ENCODE measurements at places on chromosomes 5 and 9.

GRCh38 chr5:133354323-133355185 lies 257.8 kb downstream of the FSTL4 start:
- DNase-seq: no peak

DNA sequence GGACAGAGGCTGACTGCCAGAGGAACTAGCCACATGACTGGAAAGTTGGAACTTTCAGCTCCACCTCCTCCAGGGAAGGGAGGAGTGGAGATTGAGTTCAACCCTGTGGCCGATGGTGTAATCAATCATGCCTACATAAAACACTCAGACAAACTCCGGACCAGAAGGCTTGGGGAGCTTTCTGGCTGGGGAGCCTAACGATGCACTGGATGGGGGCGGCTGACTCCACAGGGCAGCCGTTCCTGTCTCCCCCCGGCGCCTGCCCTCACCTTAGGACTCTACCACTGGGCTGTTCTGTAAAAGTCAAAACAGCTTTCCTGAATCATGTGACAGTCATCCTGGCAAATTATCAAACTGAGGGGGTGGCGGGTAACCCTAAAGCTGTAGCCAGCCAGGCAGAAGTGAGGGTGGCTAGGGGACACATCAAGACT lies 58.0 kb downstream of the GOLM1 start:
- DNase-seq: no peak

GRCh38 chr9:96484521-96484931 lies 34.6 kb downstream of the HABP4 start:
- no peak for DNase-seq

DNA sequence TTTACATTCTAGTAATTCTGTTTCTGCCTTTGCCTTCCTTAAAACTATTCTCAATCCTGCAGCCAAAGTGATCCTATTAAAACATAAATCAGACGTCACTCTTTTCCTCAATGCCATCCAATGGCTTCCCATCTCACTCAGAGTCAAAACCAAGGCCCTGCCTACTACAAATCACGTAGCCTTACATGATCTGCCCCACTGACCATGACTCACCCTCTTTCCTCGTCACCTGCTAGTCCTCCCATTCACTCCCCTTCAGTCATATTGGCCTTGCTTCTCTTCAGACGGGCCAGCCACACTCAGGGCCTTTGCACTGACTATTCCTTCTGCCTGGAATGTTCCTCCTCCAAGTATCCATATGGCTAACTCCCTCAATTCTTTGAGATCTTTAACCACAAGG lies 39.0 kb upstream of the DMXL1 start:
- no peak for DNase-seq

DNA sequence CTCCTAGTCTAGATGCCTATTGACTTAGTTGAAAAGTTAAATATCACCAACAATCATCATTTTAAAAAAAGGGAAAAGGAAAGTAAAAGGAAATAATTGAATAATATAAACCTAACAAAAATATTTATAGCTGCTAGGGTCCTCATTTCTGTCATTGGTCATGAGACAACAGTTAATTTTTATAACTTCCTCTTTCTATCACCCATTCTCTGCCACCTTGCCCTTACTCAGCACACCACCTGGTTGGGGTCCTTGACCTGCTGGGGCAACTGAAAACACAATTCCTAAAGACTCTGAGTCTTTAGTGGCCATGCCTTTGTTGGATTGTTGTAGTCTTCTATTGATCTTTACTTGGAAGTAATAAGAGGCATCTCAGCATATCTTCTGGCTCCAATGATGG lies 179.5 kb upstream of the MAST4 start:
- DNase-seq: no peak

DNA sequence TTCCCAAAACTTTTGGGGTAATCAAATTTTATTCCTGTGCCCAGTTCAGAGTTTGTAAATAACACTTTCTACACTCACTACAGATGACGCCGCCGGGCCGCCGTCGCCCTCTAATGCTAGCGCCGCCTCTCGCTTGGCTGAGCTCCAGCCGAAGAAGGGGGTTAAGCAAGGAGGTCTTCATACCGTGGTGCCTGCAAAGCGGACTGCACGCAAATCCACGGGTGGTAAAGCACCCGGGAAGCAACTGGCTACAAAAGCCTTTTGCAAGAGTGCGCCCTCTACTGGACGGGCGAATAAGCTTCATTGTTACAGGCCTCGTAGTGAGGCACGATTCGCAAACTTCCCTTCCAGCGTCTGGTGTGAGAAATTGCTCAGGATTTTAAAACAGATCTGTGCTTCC lies 280.4 kb downstream of the MEF2C start:
- DNase-seq: peak; percentile 2

DNA sequence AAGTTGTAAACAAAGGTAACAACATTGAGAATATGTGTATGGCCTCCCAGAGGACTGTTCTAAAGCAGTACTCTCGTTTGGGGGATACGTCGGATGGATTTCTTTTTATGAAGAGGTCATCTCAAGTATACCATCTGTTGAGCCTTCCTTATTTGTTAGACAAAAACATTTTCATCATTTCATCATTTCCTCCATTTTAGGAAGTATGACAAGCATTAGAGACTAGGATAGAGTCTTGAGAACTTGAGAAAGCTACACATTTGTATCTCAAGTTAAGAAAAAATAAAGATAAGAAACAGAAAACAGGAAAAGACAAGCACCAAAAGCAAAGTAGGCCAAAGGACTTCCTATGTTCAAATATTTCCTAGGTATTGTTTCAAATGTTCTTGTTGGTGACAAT lies 307.0 kb downstream of the EFNA5 start:
- DNase-seq: no peak

DNA sequence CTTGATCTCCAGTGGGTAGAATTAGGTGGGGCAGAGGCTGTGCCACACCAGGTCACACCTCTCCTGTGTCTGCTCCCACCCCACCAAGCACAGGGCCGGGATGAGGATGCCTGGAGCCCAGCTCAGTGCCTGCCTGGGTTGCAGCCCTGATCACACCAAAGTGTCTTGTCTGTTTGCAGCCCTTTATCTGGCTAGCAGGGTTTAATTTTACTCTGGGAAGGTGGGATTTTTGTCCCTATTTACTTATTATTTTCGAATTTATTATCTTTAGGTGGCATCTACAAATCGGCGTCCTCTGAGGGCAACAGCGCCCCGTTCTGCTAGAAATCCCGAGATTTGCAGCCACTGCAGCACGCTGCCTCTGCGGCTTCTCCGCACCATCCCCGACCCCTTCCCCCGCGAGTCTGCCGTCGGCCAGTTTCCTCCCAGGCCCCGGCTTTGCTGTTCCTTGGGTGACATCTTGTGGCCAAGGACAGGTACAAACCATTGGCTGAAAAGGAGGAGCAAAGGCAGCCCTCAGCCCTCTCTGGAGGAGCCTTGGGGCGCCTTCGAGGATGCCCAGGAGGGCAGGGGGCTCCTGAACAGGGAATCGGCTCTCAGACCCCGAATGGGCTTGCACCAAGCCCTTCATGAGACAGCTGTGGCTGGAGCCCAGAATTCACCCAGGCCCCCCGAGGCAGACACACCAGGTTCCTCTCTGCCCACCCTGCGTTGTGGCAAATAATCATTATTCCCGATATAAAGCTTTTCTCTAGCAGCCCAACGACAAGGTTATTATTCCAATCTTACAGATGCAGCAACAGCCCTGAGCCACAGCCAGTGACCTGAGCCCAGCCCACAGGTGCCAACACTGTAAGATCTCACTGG lies 113.0 kb downstream of the GAPVD1 start:
- DNase-seq: peak; percentile 27

DNA sequence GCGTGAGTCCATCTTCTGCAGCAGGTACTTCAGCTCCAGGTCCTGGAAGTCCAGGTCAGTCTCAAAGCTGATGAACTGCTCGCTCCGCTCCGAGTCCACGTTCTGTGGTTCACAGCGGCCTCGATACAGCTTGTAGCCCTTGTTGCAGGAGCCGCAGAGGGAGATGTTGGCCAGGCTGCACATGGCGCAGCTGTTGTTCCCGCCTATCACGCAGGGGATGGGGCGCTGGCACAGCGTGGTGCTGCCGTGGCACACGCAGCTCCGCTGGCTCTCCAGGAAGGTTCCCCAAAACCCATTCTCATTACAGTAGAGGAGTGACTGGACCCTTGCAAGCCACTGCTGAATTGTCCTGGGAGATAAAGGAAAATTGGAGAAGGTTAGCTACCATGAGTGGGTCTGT lies 201.4 kb downstream of the BRINP1 start:
- no peak for DNase-seq

- DNase-seq: no peak
Measured at GRCh38 chr5:145362266-145362665, 472.9 kb downstream of the PRELID2 start.

GRCh38 chr5:571791-572190 lies 40.3 kb upstream of the CEP72 start:
- DNase-seq: no peak

- DNase-seq: no peak
Measured at GRCh38 chr5:152470167-152470566, 65.1 kb upstream of the NMUR2 start.

GRCh38 chr9:4030751-4031150 lies 269.1 kb downstream of the GLIS3 start:
- DNase-seq: no peak

GRCh38 chr9:97507428-97507984 lies 6.0 kb downstream of the TMOD1 start:
- no peak for DNase-seq

GRCh38 chr5:132477784-132478365 lies 12.7 kb downstream of the IRF1 start:
- no peak for DNase-seq

- no peak for DNase-seq
Measured at GRCh38 chr5:116455061-116455460, 119.6 kb downstream of the SEMA6A start.

DNA sequence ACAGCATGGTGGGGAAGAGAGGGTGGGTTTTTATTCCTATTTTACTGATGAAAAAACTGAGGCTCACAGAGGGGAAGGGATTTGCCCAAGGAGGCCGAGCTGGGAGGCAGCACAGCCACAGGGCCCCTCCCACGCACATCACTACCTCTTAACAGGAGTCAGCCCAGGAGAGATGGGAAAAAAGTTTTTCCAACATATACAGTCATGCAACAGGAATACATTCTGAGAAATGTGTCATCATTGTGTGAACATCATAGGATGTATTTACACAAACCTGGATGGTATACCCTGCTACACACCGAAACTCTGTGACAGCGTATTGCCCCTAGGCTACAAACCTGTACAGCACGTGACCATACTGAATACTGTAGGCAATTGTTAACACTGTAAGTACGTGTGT lies 11.6 kb downstream of the TRAF1 start:
- no peak for DNase-seq

DNA sequence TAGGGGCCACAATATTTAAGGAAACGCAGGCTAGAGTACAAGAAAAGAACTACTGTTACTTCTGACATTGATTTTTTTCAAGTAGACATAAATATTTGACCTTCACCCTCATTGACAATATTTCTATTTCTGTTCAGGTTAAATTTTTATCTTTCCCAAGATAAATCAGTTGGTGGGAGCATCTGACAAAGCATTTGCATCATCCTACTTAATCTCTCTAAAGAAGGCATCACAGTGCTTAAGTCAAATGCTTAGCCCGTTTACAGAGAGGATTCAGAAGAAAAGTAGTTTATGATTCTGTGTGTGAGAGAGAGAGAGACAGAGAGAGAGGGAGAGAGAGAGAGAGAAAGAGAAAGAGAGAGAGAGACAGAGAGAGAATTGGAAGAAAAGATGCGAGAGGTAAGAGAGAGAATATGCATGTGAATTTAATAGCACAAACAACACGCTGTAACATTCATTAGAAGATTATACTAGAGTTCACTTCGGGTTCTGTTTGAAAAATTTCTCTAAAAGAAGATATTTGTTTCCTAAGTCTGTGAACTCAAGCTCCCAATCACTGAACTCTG lies 1093.3 kb upstream of the CDH6 start:
- DNase-seq: no peak

DNA sequence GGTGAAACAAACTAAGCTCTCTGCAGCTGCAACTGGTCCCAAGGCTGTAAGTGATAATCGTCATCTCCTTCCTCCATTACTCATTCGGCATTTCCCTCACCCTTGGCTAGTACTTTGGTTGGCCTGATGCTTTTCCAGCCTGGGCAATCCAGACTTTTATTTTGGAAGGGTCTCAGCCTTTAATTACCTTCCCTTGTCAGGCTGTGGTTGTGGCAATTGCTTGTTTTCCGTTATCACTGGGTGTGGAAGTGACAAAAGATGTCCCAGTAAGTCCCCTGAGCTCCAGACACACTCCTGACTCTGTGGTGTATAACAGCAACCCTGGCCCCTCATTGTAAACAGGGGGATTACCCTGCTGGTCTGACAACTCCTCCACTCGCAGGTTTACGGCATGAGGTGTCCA lies 6.3 kb upstream of the FAF2 start:
- no peak for DNase-seq

GRCh38 chr5:170484847-170485615 lies 18.8 kb upstream of the KCNIP1 start:
- DNase-seq: no peak

DNA sequence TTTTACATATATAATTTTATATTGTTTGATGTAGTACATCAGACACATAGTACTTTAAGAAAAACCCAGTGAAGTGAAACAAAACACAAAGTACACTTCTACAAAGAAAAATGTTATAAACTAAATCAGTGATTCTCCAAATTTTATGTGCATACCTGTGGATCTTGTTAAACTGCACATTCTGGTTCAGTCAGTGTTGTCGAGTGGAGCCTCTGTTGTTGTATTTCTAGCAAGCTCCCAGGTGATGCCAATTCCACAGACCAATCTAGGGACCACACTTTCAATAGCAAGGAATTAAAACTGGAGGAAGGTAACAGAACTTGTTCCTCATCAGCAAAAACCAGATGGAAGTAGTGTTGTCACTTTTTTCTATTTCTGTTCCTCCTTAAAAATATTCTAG lies 183.8 kb upstream of the CD180 start:
- DNase-seq: no peak

DNA sequence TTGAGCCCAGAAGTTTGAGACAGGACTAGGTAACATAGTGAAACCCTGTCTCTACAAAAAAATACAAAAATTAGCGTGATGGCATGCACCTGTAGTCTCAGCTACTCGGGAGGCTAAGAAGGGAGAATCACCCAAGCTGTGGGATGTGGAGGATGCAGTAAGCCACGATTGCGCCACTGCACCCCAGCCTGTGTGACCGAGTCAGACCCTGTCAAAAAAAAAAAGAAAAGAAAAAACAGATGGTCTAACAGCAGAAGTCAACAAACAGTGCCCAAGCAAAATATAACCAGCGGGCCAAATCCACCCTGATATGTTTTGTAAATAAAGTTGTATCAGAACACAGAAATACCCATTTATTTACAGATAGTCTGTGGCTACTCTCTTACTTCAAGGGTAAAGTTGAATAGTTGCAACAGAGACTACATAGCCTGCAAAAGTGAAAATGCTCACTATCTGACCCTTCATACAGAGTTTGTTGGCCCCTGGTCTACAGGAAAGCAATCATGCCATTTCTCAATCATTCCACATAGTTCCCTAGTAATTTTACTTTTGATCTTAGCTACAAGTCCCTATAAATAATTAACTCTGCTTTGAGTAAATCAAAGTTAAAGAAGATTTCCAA lies 383.7 kb downstream of the TLE1 start:
- DNase-seq: no peak
